ENCODE measurements at places on chromosomes 11 and 22. TPM values are rescaled to one million over a fixed set of nuclear protein-coding genes. Genes with fewer than 3 reads are reported as not detected.

OLFML1 gene
- total RNA-seq, result not detected

ZDHHC5 gene
- total RNA-seq, result 95.3 TPM

LRRC32 gene
- not detected for total RNA-seq

BTG4 gene
- total RNA-seq, result not detected

CRYBB2 gene
- not detected for total RNA-seq

Measured in Calu3 (cell line).